ENCODE measurements at places on chromosomes 5 and 9. TPM values are rescaled to one million over a fixed set of nuclear protein-coding genes. Genes with fewer than 3 reads are reported as not detected.

Gene CBY3
- total RNA-seq: not detected

Gene SVEP1
- 6.1 TPM for total RNA-seq

Gene DNM1
- total RNA-seq: 108 TPM

Gene STPG3
- not detected for total RNA-seq

Gene IFNB1
- total RNA-seq: not detected

Gene BARX1
- total RNA-seq: not detected

Gene PLPP7
- 5.2 TPM for total RNA-seq

Gene ZNF462
- 78.7 TPM for total RNA-seq

Gene DNAJC25
- total RNA-seq: 3.9 TPM

Gene PAIP1
- 162 TPM for total RNA-seq

Gene GDA
- 22.6 TPM for total RNA-seq

Gene ACER2
- total RNA-seq: 7.1 TPM

Gene CORO2A
- 4.2 TPM for total RNA-seq

Gene TRIM36
- total RNA-seq: 79.2 TPM

Gene TRIP13
- 4.9 TPM for total RNA-seq

Gene FOXD4L3
- total RNA-seq: not detected

Gene TEX53
- total RNA-seq: not detected

Gene PCDHGC5
- 4.7 TPM for total RNA-seq

Gene ZNG1F
- total RNA-seq: 8.9 TPM

Gene FGF1
- 6.1 TPM for total RNA-seq

Gene UBAP1
- 18.4 TPM for total RNA-seq

Gene SPINK7
- not detected for total RNA-seq

Gene C9orf50
- not detected for total RNA-seq

Gene CNTNAP3
- 33.7 TPM for total RNA-seq

Gene POU5F2
- 2.5 TPM for total RNA-seq

Gene SUSD1
- 35.9 TPM for total RNA-seq

Gene ESM1
- 0.49 TPM for total RNA-seq

Gene DMGDH
- 2.0 TPM for total RNA-seq

Gene CDKN2AIPNL
- total RNA-seq: 29.5 TPM

Gene SPZ1
- not detected for total RNA-seq

Gene FGFR4
- 2.7 TPM for total RNA-seq

Gene FBP2
- total RNA-seq: not detected

Gene LRRC19
- under 0.01 TPM for total RNA-seq

Gene TAF11L3
- total RNA-seq: not detected

Gene RGS7BP
- 7.6 TPM for total RNA-seq

Gene PTPRD
- total RNA-seq: 205 TPM

Gene ECM2
- total RNA-seq: 5.2 TPM

Gene PCBD2
- 5.7 TPM for total RNA-seq

Gene BTNL8
- under 0.01 TPM for total RNA-seq

Gene SLC36A3
- total RNA-seq: not detected
